A549 treated with Mapracorat at 1 μM for 4 hours (cell line): ENCODE measurements at places on chromosomes 11 and 22. TPM values are rescaled to one million over a fixed set of nuclear protein-coding genes. Genes with fewer than 3 reads are reported as not detected.

Gene KDM4E
- total RNA-seq = not detected in 5 replicates

Gene SYT13
- 5.8 to 6.6 TPM (median 5.9 TPM) in 5 replicates for total RNA-seq

Gene LIF
- total RNA-seq = 20.1 to 35.3 TPM (median 30.0 TPM) in 5 replicates

Gene MMP11
- 0.08 to 0.43 TPM (median 0.27 TPM) in 5 replicates for total RNA-seq

Gene OMP
- total RNA-seq = not detected in 5 replicates

Gene OSM
- 0.12 TPM in 1 of 5 replicates, not detected in the others for total RNA-seq

Gene ELF5
- not detected in 5 replicates for total RNA-seq

Gene GGTLC3
- total RNA-seq = not detected in 5 replicates

Gene ALKBH3
- total RNA-seq = 24.8 to 31.1 TPM (median 26.2 TPM) in 5 replicates

Gene TTC12
- total RNA-seq = 5.2 to 9.6 TPM (median 6.0 TPM) in 5 replicates
